Stimulated activated CD8-positive, alpha-beta memory T cell treated with anti-CD3 and anti-CD28 coated beads, Interleukin-4, amount 100 ng/mL, for 4 hours (primary cell): ENCODE measurements at places on chromosomes 12 and 14.

GRCh38 chr12:127685931-127686330, 581.0 kb upstream of the TMEM132C start:
- DNase-seq: no peak

DNA sequence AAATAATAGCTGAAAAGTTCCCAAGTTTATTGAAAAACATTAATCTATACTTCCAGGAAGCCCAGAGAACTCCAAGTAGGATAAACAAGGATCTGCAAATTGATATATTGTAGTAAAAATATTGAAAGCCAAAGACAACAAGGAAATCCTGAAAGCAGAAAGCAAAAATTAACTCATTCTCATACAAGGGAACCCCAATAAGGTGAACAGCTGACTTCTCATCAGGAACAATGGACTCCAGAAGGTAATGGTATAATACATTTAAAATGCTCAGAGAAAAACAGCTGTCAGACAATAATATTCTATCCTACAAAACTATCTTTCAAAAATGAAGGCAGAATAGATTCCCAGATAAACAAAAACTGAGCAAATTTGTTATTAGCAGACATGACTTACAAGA, 138.1 kb upstream of the BMP4 start:
- DNase-seq: no peak

- DNase-seq: no peak
These were observed 450.0 kb downstream of the FOXG1 start for GRCh38 chr14:29216268-29217232.

GRCh38 chr12:3641428-3642018, 111.4 kb downstream of the CRACR2A start:
- no peak for DNase-seq

GRCh38 chr12:48061938-48062719, 43.8 kb downstream of the SENP1 start:
- no peak for DNase-seq

GRCh38 chr14:22564463-22564862, 24.6 kb downstream of the DAD1 start:
- no peak for DNase-seq

DNA sequence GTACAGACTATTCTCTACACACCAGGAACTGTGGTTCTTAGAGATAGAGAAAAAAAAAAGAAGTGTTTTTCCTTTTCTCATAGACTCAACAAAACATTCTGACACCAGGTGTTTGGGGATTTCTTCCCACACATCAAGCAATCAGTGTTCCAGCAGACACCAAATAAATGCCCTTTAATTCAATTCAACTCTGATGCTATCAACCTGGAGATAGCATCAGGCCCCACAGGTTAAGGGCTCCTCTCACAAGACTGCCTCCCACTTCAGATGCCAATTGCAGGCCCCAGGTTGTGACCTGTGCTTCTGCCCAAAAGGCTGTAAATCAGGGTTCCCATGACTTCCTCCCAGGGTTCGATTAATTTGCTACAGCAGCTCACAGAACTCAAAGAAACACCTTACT, 36.7 kb downstream of the RPS29 start:
- DNase-seq: no peak

DNA sequence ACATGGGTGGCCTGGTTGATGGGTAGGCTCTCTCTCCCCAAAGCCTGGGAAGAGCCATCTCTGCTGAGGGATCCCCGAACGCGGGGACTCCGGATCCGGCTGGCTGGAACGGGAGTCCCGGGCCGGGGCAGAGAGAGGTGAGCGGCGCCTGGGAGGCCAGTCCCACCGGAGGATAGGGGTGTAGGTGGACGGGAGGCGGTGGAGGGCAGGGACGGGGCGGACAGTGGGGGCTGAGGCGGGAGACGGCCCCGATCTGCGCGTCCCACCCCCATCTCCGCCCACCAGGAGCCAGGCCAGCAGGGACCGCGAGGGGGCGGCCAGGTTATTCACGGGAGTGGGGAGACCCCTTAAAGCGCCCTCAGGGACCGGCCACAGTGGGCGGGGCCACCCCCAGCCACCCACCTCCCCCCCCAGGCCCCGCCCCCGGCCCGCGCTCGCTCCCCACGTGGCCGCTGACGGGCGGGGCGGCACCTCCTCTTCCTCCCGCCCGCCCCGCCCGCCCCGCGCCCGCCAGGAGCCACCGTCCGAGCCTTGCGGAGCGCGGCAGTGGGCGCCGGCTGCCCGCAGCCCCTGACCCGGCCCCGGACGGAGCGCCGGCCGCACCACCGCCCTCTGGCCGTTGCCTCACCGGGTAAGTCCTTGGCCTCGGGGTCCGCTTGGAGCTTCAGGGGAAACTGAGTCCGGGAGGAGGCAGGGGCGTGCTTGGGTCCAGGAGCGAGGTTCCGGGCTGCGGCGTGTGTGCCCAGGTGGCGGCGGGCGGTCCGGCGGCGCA, at the start of gene INF2:
INF2 (plus strand) TSS at position 510 of the 772 bp plus-strand sequence. CDS start 11,748 bp downstream, outside the sequence.
- no peak for DNase-seq

- DNase-seq: no peak
These were observed 91.9 kb upstream of the LMNTD1 start for GRCh38 chr12:25644979-25645378.

- no peak for DNase-seq
These were observed 172.8 kb upstream of the KITLG start for GRCh38 chr12:88753066-88753465.

DNA sequence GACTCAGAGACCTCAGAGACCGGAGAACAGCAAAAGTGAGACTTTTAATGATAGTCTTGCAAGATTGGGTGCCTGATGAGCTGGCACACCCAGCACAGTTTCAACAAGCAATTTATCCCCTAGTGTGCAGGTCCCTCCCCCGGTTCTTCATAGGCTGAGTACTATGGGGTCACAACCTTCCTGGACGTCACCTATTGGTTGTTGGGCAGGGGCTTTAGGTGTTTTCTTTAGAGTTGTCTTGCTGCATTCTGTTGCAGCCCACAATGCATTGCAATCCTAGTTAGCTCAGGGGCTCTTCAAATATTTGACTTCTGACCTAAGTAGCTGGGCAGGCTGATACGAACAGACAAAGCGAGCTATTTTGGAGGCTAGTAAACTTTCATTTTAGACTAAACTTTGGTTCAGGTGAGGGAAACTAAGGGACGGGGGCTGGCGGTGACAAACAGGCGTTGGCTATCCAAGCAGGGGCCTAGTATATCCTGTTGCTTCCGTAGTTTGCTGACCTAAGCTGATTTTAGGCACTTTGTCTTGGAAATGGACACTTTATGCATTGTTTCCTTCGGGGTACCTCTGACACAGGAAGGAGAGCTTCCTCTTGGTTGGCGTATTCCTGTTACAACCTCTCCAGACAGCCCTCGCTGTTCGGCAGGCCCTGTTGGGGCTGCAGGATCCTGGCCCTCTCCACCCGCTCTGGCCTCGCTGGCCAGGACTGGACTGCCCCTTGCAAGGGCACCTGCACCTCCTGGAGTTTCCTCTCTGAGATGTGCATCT, 14.1 kb downstream of the SIVA1 start:
- no peak for DNase-seq

- DNase-seq: no peak
These were observed 49.4 kb downstream of the DYRK2 start for GRCh38 chr12:67697967-67698366.

DNA sequence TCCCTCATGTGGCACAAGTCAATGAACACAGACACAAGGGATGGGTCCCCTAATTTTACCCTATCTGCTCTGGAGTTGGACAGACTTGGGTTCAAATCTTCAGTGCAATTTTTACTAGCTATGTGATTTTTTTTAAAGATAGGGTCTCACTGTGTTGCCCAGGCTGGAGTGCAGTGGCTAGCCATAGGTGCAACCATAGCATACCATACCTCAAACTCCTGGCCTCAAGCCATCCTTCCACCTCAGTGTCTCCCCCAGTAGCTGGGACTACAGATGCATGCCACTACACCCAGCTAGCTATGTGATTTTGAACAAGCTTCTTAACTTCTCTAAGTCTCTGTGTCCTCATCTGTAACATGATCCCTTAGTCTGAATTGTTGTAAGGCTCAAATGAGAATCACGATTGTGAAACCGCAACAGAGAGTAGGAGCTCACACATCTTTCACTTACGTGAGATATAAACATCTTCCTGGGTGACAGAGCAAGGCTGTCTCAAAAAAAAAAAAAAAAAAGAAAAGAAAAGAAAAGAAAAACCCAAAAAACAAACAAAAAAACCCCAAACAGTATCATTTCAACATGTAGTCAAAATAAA, 4.7 kb downstream of the CALCOCO1 start:
- no peak for DNase-seq

- DNase-seq: no peak
These were observed 96.7 kb downstream of the TRHDE start for GRCh38 chr12:72368719-72369422.

DNA sequence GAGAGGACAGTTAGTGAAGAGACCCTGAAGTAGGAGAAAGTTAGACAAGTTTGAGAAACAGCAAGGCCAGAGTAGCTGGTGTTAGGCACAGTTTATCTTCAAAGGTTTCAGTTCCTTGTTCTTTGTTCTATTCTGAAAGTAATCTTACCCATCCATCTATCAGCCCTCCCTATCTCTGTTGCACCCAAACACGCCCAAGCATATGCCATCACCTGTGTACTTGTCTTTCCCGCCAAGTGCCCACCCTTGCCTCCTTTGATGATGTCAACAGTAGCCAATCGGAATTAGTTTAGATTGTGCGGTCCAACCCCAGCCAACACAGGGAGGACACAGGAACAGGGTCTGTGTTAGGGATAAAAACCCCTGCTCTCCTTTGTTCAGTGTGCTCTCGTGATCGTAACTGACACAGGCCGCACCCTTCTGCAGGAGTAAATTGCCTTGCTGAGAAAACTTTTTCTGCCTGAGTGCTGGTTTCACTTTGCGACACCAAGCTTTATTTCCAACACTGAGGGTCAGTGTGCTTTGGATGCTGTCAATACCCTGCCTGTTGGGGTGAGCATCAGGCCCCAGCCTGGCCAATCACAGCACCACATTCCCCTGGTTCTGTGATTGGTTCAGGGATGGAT, 4.7 kb upstream of the TMEM229B start:
- DNase-seq: no peak

GRCh38 chr12:113601656-113602263, 130.1 kb upstream of the LHX5 start:
- no peak for DNase-seq

- DNase-seq: no peak
These were observed 323.6 kb downstream of the ZFP36L1 start for GRCh38 chr14:68469208-68469713.

GRCh38 chr12:101761350-101761749, 22.1 kb upstream of the SYCP3 start:
- no peak for DNase-seq

DNA sequence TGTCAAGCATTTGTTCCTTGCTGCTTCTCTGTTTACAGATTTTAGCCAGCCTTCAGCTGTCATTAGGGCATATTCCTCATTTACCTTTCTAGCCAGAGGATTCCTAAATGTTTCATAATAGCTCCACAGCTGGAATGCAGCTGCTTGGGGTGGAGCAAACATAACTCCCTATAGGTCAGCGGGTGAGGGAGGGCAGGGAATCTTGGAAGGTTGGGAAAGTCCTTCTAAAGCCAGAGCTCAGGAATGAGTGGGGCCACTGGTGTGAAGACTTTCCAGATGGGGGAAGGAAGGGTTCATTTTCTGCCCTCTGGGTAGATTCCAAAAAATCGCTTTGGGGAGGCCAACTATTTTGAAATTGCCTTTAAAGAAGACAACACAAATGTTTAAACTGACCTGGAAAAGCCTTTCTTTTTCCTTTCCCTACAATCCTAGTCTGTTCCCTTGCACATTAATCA, 16.3 kb upstream of the IRF2BPL start:
- no peak for DNase-seq

GRCh38 chr12:8678661-8679111, 16.1 kb upstream of the MFAP5 start:
- DNase-seq: no peak

DNA sequence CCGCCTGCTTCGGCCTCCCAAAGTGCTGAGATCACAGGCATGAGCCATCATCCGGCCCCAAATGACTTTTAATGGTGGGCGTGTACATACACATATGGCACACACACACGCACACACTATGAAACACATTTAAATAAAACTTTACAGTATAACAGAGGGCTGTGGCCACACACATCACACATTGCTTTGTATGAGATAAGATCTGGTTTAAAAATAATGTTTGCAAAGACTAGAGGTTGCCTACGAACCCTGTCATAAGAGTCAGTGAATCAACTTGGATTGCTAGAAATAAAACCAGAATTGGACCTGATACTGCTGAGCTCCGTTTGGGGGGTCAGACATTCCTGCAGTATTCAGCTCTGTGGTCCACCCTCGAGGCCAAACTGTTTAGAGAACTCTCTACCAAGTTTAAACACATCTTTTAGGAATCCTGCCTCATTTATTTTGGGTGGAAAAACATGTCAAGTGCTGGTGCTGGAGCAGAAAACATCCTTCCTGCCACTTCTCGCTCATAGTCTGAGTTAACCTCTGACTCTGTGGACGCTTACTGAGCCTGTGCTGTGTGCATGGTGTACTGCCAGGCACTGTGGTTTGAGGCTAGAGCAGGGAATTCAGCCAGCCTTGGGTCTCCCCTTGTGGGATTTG, 47.8 kb upstream of the EML1 start:
- no peak for DNase-seq

GRCh38 chr14:54322701-54323337, 74.0 kb upstream of the CDKN3 start:
- no peak for DNase-seq

- DNase-seq: no peak
These were observed 365.6 kb upstream of the TMPO start for GRCh38 chr12:98149691-98150210.

DNA sequence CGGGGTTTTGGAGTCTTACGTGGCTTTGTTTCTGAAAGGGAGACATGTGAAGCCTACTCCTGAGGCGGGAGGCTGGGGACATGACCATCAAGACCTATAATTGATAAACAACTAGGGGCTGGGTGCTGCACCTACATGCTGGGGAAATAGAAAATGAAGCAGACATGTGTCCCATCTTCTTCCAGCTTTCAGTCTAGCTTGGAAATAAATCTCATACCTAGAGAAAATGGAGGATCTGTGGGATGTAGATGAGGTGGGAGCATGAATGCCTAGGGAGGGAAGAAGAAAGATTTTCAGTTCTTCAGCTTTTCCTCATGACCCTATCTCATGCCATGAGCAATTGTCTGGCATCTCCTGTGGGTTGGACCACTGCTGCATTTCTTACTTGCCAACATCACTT, 22.1 kb downstream of the EMP1 start:
- no peak for DNase-seq

- DNase-seq: no peak
These were observed 129.8 kb downstream of the PIK3C2G start for GRCh38 chr12:18391151-18391550.

GRCh38 chr14:77200406-77200985, 18.9 kb downstream of the TMEM63C start:
- no peak for DNase-seq

GRCh38 chr14:93676416-93676958, 111.8 kb downstream of the PRIMA1 start:
- DNase-seq: no peak

GRCh38 chr14:52328276-52328675, 14.2 kb downstream of the PTGER2 start:
- DNase-seq: no peak
